GM06990 (cell line): ENCODE measurements at places on chromosomes 1 and 21.

- no peak for DNase-seq
Observed at GRCh38 chr1:8516278-8516777, 198.4 kb downstream of the SLC45A1 start.

GRCh38 chr1:185686821-185687778 is 47.1 kb upstream of the HMCN1 start:
- DNase-seq: no peak

GRCh38 chr1:176559878-176560277 is 96.9 kb downstream of the PAPPA2 start:
- DNase-seq: no peak

- no peak for DNase-seq
Observed at GRCh38 chr1:185435696-185436379, 118.8 kb upstream of the IVNS1ABP start.

- peak; percentile 44 for DNase-seq
Observed at GRCh38 chr1:206672844-206673758, 11.6 kb upstream of the MAPKAPK2 start.

GRCh38 chr1:78787544-78787943 is 137.9 kb downstream of the IFI44 start:
- no peak for DNase-seq

DNA sequence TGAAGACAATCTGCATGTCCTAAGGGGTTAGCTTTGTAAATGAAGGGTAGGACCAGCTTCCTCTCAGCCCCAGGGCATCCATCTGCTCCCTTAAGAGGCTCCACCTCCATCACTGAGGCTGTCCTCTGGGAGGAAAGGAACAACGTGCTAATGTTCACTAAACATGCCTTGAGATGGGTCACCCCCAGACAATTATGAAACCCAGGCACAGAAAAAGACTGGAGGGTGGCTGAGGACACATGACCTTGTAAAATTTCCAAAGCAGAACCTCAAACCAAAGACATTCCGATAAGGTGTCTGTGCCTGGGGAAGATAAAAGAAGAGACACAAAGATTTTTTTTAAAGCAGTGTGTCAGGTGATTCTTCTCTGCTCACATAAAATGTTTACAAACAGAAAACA is 37.6 kb upstream of the ZNF124 start:
- DNase-seq: no peak

DNA sequence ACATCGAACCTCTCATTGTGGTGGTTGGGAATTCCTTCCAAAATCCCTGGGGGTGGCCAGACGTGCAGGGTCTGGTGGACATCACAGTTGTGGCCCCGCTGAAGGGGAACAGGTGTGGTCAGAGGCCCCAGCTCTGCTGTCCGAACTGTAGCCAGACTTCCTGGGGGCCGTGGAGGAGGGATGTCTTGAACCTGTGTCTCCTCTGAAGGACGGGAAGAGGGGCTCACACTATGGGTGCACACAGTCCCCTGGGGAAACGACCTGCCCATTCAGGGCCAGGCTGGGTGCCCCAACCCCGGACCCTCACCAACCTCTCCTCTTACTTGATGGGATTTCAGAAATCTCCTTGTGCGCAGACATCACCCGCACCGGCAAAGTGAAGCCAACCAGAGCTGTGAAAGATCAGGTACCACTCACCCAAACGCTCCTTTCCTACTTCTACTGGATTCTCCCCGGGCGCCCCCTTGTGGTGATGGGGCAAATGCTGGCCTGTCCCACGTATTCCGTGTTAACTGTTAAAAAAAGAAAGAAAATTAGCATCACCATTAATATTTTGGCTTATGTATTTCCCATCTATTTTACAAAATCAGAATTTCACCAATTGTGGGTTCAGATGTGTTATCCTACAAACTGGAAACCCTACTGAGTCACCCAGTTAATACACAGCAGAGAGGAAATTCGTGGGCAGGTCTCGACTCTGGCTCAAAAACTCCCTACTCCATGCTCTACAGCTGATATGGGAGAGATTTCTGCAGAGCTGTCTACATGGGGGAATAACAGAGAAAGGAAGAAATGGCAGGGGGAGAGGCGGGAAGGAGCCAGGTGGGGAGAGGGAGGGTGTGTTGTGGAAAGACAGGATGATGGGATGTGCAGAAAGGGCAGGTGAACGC is 28.1 kb downstream of the PADI4 start:
- no peak for DNase-seq
